Neural progenitor cell (in vitro differentiated cells): ENCODE measurements at places on chromosomes 1 and 21. TPM values are rescaled to one million over a fixed set of nuclear protein-coding genes. Genes with fewer than 3 reads are reported as not detected.

Gene RPTN
- not detected in 2 replicates for total RNA-seq

DNA sequence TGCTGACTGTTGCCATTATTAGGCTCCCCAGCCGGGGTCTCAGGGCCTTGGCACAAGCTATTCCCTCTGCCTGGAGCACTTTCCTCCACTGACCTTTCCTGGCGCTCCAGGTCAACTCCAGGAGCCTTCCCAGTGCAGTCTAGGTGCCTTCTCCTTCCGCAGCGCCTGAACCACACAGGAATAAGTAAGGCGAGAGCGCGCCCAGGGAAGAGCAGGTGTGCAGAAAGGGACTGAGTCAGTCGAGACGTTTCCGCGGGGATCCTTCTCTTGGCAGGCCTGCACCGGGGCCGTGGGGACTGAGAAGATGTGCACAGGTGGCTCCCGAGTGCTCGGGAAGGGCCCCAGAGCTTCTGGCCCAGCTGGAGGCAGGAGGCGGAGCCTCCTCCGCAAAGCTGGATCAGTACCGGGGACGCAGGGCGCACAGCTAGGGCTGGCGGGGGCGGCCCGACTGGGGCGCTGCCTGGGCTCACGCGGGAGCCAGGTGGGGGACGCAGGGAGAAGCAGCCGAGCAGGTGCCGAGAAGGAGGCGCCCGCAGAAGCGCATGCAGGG is 765 bp upstream of the BMP8A start:
- peak overlapping the region; percentile 50 for H3K4me3 ChIP-seq
- peaks cover 14% of the 10 kb centered on the region for H3K36me3 ChIP-seq
- H3K4me1 ChIP-seq, result no peaks in the 10 kb centered on the region
- DNase-seq, result peak; percentile 44

Gene NBPF6
- not detected in 2 replicates for total RNA-seq

GRCh38 chr21:22900490-22900889 is 1902.3 kb downstream of the NCAM2 start:
- peaks cover 2% of the 10 kb centered on the region for H3K36me3 ChIP-seq
- no peak for DNase-seq

- H3K27me3 ChIP-seq, result no peaks in the 10 kb centered on the region
- DNase-seq, result no peak
- no peaks in the 10 kb centered on the region for H3K36me3 ChIP-seq
- no peaks in the 10 kb centered on the region for H3K4me1 ChIP-seq
- H3K4me3 ChIP-seq, result no peak overlapping the region
- no peak overlapping the region for H3K27ac ChIP-seq
These were observed 92.7 kb upstream of the C1orf174 start for GRCh38 chr1:3992746-3993145.

DNA sequence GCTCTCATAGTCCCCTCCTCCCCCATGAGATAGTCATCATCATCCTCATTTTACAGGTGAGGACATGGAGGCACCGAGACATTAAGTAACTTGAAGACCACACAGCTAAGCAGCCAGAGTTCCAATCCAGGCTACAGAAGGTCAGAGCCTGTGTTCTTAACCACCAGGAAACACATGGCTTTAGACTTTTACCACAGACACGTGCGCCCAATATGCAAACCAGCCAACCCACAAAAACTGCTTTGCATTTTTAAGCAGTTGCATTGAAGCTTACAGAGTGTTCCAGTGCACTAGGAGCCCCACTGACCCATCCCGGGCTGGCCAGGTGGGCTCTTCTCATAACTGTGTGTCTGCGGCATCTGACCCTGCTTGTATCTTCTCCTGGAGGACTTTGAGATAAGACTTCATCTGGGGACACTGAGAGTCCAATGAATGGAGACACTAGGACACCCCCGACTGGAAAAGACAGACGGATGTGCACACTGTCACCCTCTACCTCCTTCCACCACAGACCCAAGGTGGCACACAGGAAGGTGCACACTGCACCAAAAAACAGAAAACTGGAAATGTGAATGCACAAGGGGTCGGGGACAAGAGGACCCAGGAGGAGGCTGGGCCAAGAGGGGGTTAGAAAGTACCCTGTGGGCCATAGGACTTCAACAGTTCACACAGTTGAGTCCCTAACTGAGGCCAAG is 56.4 kb downstream of the ETS2 start:
- H3K4me1 ChIP-seq, result peaks cover 6% of the 10 kb centered on the region
- no peak for DNase-seq
- H3K27me3 ChIP-seq, result no peaks in the 10 kb centered on the region
- no peaks in the 10 kb centered on the region for H3K36me3 ChIP-seq
- no peak overlapping the region for H3K4me3 ChIP-seq

Gene RABIF
- 3.8 and 5.8 TPM in 2 replicates for total RNA-seq

DNA sequence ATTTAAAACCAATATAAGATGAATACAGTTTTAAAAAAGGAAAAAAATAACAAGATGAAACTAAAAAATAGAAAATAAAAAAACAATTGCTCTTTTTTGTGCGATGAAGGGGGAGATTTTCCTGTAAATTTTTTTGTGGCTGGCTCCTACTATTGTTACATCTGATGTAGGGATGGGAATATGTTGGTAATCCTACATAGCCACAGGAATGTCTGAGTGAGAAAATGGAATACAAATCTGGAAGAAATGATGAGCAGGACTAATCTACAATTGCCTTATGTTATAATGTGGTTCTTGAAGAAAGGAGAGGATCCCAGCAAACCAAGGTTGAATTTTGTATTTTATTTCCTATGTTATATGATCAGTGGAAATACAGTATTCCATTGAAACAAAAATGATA is 40.9 kb downstream of the ATP6V1G3 start:
- H3K36me3 ChIP-seq, result no peaks in the 10 kb centered on the region
- no peak overlapping the region for H3K27ac ChIP-seq
- H3K27me3 ChIP-seq, result no peaks in the 10 kb centered on the region

- H3K4me1 ChIP-seq, result no peaks in the 10 kb centered on the region
- H3K4me3 ChIP-seq, result no peak overlapping the region
- no peak for DNase-seq
These were observed 459.1 kb downstream of the SETD4 start for GRCh38 chr21:35601211-35601610.

- H3K4me1 ChIP-seq, result peaks cover 4% of the 10 kb centered on the region
- H3K4me3 ChIP-seq, result no peak overlapping the region
- peaks cover 19% of the 10 kb centered on the region for H3K36me3 ChIP-seq
- H3K27ac ChIP-seq, result no peak overlapping the region
- DNase-seq, result no peak
These were observed 89.6 kb downstream of the PKN2 start for GRCh38 chr1:88773540-88774150.

- no peak for DNase-seq
- H3K27ac ChIP-seq, result no peak overlapping the region
- H3K27me3 ChIP-seq, result no peaks in the 10 kb centered on the region
- H3K4me3 ChIP-seq, result no peak overlapping the region
- H3K36me3 ChIP-seq, result no peaks in the 10 kb centered on the region
These were observed 230.4 kb downstream of the DNM3 start for GRCh38 chr1:172071746-172072145.

Gene CORT
- 1.3 TPM in 1 of 2 replicates, not detected in the other for total RNA-seq
